ENCODE measurements at places on chromosomes 1 and 21.

GRCh38 chr1:246591504-246591903 lies 25.2 kb downstream of the CNST start:
- no peak for DNase-seq

DNA sequence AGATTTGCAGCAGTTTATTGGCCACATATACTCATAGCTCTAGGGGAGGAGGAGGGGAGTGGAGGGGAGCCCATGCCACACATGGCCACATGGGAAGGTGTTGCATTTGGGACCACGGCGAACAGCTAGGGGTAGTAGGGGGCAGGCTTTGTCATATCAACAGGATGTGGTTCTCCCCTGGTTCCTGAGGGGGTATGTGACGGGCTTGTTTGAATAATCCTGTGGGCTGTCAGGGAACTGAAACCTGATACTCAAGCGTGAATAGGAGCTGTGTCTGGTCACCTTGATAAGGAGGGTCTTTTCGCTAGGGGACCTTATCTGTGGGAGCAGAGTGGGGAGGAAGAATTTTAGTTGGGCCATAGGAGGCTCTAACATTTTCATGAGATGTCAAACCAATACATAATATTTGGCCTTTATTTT lies 264.7 kb downstream of the CTH start:
- no peak for DNase-seq

DNA sequence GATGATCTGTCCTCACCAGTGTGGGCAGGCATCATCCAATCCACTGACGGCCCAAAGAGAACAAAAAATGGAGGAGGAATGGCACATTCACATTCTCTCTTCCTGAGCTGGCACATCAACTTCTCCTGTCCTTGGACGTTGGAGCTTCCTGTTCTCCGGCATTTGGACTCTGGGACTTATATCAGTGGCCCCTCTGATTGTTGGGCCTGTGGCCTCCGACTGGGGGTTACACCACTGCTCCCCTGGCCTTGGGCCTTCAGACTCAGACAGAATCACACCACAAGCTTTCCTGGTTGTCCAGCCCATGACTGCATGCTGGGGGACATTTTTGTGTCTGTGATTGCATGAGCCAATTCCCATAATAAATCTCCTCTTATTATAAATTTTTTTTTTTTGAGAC lies 20.1 kb downstream of the IFNLR1 start:
- no peak for DNase-seq

DNA sequence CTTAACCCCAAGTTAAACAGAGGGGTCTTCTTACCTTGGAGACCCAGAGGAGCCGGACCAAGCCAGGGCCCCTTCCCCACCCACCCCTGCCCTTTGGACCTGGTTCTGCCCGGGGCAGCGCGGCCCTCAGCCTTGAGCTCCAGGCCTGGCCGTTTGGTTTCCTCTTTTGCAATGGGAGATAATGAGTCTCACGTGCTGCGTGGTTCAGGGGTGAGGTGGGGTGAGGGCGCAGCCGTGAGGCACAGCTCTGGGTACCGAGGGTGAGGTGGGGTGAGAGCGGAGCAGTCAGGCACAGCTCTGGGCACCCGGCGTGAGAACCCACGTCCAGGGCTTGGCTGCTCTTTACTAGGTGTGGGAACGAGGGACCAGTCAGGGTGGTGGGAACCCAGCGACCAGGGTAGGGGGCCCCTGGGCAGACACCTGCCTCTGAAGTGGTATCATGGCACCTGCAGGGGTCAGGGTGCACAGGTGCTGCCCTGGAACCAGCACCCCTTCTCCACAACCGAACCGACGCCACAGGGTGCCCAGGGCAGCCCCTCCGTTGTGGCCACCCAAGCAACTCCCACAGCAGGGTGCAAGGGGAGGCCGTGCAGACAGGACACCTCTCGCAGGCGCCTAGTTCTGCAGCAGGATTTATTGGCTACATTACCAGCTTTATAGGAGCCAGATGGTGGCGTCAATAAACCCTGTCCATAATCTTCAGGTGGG lies 182.2 kb downstream of the PRDM16 start:
- DNase-seq = no peak

DNA sequence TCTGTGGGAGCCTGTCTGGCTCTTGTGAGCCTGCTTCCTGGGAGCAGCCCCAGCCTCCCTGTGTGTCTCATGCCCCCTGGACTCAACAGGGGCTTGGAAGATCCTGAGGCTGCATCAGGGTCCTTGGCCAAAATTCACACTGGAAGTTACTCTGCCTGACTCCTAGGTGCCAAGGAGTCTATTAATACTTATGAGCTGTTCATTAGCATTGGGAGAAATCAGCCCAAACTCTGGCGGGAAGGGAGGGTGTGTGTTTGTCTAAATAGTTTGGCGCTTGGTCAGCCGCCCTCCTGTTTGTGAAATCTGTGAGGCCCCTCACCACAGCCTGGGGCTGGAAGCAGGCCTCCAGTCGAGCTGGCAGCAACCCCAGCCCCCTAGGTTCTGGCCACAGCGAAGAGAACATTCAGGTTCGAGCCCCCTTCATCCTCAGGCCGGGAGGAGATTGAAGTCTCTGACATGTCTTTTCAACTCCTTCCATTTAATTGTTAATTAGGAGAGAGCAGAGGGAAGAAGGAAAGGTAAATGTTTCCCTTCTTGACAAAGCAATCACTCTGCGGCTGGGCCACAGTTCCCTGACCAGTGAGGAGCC lies 82.1 kb upstream of the F3 start:
- peak; percentile 57 for DNase-seq

GRCh38 chr1:37714689-37715088 lies 22.4 kb downstream of the CDCA8 start:
- no peak for DNase-seq

DNA sequence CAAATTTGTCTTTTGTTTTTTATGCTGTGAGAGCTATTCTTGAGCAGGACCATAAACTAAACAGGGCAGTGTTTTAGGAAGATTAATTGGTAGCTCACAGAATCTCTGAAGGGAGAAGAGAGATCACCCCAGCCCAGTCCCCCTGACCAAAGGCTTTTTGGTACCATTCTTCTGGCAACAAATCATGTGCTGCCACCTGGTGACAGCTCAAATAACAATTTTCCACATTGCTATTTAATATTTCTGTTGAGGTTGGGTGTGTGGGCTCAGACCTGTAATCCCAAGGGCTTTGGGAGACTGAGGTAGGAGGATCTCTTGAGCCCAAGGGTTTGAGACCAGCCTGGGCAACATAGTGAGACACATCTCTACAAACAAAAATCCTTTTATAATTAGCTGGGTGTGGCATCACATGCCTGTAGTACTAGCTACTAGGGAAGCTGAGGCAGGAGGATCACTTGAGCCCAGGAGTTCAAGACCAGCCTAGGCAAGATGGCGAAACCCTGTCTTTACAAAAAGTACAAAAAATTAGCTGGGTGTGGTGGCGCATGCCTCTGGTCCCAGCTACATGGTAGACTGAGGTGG lies 2.2 kb upstream of the TESK2 start:
- DNase-seq = peak; percentile 58

DNA sequence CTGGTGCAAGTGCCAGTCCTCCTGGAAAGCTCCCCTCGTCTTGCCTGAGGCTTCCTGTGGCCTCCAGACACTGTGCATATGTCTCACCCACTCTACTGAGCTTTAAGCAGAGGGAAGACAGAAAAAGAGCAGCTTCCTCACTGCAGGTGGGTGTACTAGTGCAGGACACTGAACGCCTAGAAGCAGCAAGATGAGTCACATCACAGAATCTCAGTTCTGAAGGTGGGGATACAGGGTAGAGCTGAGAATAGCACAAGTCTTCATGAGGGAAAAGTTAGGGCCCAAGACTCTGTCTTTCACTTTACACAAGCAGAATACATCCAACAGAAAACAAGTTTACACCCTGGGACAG lies 37.4 kb downstream of the PCAT6 start:
- no peak for DNase-seq

GRCh38 chr1:90761781-90762589 lies 44.9 kb upstream of the BARHL2 start:
- DNase-seq = peak; percentile 8

DNA sequence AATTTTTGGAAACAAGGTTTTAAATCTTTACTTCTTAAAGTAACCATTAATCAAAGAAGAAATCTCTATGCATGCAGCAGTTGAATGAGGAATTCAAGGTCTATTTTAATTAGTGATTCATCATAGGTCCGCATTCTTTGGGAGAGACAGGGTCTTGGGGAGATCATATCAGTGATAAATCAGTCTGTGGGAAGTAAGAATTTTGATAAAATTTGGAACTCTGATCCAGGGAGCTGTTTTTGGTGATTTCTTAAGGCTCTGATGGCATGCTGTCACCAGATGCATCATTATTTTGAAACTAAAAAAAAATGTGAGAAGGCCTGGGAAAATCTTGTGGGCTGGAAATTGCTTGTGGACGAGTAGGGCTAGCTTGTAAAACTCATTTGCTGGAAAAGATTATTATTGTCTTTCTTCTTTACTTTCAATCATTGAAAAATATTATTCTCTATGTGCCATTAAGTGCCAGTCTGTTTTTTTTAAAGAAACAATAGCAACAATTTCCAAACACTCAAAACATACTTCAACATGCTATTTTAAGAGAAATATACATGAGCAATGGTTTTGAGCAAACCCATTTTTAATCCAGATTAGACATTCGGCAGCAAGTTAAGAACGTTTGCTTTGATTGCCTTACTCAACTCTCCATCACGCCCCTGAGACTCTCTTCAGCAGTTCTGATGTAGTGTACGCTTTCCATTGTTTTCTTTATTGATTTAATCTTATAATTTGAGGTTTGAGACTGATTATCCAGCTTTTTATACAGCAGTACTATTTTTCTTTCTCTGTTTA lies 62.6 kb downstream of the ZBTB18 start:
- no peak for DNase-seq

GRCh38 chr1:22290611-22291010 lies 147.7 kb upstream of the WNT4 start:
- DNase-seq = no peak

DNA sequence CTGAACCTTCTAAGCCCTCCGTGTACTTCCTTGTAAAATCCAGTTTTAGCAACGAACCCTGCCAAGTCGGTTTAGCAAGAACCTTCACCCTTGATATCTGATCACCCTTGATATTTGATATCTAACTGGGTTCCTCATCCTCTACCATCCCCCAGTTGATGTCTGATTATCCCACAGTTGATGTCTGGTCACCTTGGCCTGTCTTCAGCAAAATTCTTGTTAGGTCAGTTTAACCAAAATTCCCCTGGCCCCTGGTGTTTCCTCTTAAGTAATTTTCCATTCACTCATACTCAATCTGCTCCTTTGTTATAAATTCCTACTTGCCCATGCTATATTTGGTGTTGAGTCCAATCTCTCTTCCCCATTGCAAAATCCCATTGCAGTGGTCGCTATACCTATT lies 114.5 kb upstream of the ZNHIT6 start:
- DNase-seq = no peak

GRCh38 chr1:110508028-110508940 lies 10.7 kb downstream of the KCNA10 start:
- peak; percentile 57 for DNase-seq

GRCh38 chr1:66415866-66416265 lies 118.1 kb upstream of the SGIP1 start:
- no peak for DNase-seq

- no peak for DNase-seq
These were observed 8.6 kb downstream of the CRABP2 start for GRCh38 chr1:156696755-156697154.

DNA sequence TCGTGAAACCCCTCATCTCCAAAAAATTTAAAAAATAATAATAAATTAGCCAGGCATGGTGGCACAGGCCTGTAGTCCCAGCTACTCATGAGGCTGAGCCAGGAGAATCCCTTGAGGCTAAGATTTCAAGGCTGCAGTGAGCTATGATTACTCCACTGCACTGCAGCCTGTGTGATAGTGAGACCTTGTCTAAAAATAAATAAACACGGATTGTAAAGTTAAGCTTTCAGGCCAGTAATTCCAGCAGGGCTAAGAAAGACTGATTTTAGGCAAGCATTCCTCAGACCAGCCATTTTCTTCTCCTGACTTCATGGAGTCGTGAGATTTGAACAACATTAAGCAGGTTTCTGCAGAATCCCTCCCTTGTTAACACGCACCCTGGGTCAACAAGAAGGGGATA lies 77.2 kb upstream of the EFHD2 start:
- no peak for DNase-seq

GRCh38 chr1:117616356-117616755 lies 10.5 kb downstream of the TENT5C start:
- DNase-seq = no peak

DNA sequence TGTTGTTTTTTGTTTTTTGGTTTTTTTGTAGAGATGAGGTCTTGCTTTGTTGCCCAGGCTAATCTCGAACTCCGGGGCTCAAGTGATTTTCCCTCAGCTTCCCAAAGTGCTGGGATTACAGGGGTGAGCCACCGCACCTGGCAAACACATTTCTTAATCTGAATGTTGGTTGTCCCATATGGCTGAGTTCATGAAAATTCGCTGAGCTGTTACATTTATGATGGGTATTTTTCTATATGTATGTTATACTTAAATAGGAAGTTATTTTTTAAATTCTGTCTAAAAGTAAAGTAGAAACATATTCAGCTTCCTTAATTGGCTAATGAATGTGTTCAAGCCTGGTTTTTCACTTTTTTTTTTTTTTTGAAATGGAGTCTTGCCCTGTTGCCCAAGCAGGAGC lies 75.1 kb downstream of the ASH1L start:
- DNase-seq = no peak

GRCh38 chr1:39106801-39107327 lies 80.7 kb downstream of the NDUFS5 start:
- DNase-seq = no peak

DNA sequence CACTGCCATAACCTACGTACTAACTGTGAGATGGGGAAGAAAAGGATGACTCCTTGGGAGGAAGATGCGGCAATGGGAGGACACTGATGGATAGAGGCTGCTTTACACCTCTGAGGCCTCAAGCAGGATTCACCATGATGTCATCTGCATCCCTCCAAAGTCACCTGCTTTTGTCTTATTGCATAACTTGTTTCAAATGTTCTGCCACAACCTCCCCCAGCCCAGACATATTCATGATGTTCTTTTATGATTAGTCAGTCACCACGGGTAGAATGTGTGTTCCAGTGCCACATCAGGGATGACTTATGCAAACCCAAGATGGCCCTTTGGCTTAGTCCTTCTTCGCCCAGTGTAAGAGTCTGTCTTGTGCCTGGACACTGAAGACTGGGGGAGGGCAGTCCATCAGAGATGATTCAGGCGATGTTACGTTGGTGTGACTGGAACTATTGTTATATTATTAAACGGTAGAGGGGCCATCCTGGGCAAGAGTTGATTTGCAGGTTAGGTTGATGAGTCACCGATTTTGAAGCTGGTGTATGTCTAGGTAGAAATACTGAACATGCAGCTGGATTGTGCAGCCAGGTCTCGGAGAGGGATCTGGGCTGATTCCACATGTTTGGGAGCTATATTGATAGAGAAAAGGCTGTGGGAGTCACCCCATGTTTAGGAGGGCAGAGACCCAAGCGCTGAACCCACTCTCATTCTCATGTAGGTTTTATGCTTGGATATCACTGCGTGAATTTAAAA lies 32.6 kb downstream of the RYR2 start:
- peak; percentile 23 for DNase-seq
